AG09319 (cell line): ENCODE measurements at places on chromosomes 2 and 18.

DNA sequence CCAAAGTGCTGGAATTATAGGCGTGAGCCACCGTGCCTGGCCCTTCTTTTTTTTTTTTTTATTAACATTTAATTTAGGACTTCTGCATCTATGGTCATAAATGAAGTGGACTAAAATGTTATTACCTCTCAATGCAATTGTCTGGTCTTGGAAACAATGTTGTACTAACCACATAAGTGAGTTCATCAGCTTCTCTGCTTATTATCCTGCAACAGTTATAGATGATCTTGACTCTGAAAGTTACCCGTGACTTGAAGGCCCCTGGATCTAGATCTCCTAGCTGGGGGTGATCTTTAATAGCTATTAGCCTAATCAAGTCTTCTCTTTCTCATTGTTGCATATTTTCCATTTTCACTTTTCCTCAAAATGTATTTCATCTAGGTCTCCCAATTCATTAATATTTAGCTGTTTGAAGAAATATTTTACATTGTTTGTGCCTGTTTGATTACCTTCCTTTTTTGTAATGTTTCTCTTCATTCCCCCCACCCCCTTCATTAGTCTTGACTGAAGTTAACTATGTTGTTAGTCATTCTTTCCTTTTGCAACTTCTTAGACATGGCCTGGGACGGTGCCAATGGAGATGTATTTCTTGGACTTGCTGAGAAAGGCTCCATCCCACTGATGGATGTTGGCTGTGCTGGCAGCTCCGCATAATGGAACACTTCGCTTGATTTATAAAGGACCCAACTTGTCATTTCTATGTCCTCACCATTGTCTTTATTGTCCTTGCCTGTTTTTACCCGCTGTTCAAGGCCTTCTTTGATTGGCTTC is 141.6 kb upstream of the RIOK3 start:
- DNase-seq = peak; percentile 58

DNA sequence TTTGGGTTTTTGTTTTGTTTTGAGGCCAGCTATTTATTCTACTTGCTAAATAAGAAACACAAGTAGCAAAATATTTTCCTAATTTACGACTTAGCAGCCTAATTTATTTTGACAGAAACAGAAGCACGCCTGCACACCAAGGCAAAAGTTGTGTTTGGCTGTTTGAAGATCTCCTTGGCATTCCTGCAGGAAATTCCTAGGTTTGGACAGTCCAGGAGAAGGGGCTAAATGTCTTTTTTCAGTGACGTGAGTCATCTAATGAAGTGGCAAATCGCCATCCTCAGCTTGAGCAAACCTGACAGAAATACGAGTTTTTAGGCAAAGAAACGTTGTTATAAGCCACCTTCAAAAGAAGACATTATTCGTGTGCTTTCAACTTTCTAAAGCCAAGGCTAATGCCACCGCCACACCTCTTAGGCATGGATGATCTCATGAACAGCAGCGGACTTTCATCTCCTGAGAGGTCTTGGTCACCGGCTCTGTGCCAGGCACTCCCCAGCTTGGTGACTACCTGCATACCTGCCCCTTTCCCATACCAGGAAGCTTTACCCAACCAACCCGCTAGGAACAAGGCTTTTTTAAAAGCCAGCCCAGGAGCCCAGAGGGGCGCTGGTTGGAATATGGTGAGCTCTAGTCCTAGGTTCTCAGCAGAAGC is 30.9 kb downstream of the STK39 start:
- DNase-seq = no peak

GRCh38 chr2:135783439-135783838 is 41.8 kb downstream of the UBXN4 start:
- DNase-seq = no peak

- DNase-seq = peak; percentile 5
Observed at GRCh38 chr2:196205011-196205766, 33.8 kb upstream of the STK17B start.

DNA sequence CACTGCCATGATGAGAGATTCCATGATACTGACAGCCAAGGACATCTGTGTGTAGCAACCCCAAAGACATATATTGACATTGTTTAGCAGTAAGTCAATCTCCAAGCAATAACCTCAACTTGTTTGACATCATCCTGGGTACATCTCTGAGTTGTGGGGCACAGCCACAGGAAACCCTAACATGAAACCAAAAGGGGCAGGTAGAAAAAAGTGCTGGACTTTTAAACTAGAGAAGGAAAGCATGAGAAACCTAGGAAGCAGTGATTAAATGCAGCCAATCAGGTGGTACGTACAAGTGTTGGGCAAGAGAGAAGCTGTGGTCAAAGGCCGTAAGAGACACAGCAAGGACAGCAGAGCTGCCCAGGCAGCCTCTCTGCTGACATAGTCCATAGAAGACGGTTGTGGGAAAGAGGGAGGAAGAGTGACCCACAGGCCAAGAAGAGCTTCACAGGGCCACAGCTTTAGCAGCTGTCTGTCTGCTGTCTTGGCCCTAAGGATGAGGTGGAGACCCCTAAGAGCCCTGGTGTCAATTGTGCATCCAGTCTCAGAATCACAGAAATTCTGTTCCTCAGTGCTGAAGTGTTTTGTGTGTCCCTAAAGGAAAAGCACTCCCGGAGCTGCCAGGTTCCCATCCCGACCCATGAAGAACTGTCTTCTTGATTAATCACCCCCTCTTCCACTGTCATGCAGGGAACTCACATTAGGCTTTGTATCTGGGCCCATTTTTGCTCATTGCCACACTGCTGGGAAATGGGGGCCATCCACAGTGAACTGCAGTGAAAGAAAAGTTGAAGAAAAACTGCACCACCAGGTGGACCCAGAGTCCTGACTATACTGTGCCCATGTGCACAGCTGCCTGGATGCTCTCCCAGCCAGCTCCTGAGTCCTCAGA is 25.4 kb upstream of the CHN1 start:
- DNase-seq = no peak

- no peak for DNase-seq
Observed at GRCh38 chr2:144479659-144480058, 40.3 kb downstream of the ZEB2 start.

DNA sequence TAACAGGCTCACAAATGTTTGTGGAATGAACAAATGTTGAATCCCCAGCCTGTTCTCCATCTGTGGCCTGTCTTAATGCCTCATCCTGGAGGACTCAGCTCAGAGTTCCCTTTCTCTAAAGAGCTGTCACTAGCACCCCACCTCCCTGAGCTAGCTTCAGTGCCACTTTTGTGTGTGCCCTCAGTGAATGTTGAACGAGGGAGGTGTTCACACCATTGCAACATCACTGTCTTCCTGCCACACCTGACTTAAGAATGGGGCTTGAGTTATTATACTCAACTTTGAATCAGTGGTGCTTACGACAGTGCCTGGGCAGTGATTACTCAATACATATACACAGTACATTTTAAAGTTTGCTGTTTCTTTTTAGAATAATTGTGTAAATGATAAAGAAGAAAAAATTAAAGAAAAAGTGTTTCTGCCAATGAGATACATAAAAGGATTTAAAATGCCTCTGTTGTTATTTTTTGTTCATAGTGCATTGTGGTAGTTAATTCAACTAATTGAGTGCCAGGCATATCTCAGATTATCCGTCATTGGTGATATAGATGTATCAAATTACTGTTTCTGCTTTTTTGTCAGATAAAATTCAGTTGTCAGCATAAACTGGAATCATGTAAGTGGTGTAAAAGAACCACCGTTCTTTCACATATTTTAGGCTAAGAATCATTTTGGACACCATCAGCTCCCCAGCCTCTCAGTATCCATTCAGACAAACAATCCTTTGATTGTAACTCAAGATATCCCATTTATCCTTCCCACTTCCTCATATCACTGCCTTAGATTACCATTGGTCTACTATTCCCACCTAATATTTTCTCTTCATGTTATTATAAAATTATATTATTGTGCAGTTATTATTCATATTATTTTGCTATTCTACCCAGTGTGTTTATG is 304.7 kb downstream of the PTPRM start:
- DNase-seq = no peak

DNA sequence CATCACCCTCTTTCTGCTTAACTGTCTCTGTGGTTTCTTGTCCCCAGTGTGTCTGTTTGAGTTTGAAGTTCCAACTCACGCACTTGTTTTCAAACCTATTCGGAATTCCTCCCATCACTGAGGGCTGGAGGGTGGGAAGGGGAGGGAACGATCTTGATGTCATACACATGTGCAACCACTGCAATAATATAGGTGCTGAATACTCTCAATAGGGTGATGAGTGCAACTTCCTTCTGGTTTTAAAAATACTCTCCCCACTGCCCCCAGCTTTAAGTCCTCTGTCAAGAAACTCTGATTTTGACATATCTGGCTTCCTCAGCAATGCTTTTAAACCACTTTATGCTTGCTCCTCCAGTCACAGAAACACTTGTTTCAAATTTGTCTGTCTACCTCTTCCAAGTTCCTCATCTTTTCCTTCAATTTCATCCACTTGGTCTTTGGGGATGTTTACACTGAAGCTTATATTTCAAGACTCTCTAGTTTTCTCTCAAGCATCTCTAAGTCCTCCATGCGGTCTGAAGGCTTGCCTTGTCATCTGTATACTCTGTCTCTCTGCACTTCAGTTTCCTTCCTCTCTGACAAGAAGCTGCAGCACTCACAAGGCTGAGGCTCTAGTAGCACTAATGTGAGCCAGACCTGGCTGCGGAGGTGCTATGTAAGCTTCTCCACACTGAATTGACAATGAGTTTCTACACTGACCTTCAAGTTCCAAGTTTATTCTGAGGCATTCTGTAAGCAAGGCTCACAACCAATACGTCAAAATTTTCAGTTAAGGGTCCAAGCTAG is 422.3 kb downstream of the ZEB2 start:
- no peak for DNase-seq
